Activated CD4-positive, CD25-positive, alpha-beta regulatory T cell treated with anti-CD3 and anti-CD28 coated beads, Interleukin-2, amount 50 U/mL, for 72 hours (primary cell): ENCODE measurements at places on chromosomes 3 and 15.

GRCh38 chr3:176526225-176526624 lies 671.1 kb downstream of the TBL1XR1 start:
- no peak for DNase-seq

- DNase-seq = no peak
These were observed 2.6 kb downstream of the KIF7 start for GRCh38 chr15:89652666-89653065.

GRCh38 chr15:85120351-85121113 lies 138.9 kb downstream of the PDE8A start:
- no peak for DNase-seq

DNA sequence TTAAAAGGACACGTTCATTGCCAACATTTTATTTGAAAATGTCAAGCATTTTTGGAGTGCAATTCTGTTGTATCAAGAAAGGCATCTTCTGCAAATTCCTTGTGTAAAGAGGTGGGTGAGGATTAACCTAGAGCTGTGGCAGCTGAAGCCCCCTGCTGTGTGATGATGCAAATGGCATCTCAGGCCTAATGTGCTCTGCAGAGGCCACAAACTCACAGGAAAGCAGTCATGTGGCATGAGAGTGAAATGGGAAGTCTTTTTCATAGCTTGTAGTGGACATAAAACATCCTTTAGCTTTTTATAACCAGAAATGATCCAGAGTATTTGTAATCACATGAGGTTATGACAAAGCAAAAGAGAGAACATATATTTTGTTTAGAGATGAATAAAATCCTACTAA lies 6.4 kb downstream of the CADM2 start:
- no peak for DNase-seq

- no peak for DNase-seq
These were observed 44.4 kb downstream of the PDZRN3 start for GRCh38 chr3:73580343-73580742.

- no peak for DNase-seq
These were observed 44.2 kb downstream of the SGO1 start for GRCh38 chr3:20141851-20142250.

DNA sequence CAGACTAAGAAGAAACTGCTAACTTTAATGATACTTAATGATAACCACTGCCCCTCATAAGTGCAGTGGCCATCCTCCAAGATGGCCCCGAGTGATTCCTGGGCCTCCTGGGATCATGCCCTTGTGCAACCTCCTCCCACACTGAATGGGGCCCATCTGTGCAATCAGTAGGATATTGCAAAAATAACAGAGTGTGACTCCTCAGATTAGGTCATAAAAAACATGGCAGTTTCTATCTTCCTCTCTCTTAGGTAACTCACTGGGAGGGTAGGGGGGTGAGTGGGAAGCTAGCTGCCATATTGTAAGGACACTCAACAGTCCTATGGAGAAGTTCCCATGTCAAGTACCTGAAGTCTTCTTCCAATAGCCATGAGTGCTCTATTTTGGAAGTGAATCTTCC lies 173.0 kb downstream of the SHQ1 start:
- no peak for DNase-seq

DNA sequence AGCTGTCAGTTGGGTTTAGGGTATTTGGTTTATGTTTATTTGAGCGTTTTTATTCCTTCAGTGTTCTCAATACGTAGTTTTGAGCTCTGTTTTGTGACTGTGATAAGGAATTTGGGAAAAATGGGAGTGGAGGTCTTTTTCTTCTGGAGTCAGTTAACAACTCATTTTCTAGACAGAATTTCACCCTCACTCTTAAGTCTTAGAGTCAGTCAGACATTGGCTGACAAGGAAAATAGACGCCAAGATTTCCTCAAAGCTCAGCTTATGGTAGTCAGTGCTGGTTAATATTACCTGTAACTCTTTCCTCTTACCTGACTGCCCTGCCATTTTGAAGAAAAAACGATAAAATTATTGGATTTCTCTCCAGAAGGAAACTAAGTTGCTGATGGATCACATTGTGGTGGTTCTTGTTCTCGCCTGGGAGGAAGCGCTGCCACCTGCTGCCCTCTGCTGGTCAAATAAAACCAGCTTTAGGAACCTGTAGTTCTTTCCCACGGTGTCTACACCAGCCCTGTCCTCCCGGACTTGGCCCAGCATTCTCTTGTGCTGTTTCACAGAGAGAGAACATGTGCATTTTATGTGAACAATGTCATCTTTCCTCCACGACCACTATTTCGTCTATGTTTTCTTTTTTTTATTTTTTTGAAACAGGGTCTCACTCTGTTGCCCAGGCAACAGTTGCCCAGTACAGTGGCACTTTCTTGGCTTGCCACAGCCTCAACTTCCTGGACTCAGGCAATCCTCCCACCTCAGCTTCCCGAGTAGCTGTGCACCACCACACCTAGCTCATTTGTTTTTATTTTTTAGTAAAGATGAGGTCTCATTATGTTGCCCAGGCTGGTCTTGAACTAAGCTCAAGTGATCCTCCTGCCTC lies 41.4 kb upstream of the UMPS start:
- peak; percentile 71 for DNase-seq

- DNase-seq = no peak
These were observed 149.8 kb downstream of the SERPINI1 start for GRCh38 chr3:167885277-167885676.

- DNase-seq = no peak
These were observed 229.0 kb downstream of the ITPR1 start for GRCh38 chr3:4722103-4722502.

DNA sequence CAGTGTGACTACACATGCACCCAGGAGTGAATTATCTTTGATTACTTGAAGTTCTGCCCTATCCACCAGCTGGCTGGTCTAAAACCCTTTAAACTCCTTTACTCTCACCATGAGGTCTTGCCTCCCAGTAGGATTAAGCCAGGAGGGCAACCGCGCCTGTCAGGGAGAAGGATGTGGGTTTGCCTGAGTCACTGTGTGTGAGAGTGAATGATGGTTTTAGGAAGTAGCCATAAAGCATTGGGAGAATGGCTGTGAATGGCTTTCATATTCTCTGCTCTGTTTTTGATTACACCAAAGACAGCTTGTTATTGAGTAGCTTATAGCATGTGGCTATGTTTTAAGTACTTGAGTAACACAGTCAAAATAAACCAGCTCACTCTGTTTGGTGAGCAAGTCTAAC lies 637.7 kb upstream of the TBL1XR1 start:
- DNase-seq = no peak

DNA sequence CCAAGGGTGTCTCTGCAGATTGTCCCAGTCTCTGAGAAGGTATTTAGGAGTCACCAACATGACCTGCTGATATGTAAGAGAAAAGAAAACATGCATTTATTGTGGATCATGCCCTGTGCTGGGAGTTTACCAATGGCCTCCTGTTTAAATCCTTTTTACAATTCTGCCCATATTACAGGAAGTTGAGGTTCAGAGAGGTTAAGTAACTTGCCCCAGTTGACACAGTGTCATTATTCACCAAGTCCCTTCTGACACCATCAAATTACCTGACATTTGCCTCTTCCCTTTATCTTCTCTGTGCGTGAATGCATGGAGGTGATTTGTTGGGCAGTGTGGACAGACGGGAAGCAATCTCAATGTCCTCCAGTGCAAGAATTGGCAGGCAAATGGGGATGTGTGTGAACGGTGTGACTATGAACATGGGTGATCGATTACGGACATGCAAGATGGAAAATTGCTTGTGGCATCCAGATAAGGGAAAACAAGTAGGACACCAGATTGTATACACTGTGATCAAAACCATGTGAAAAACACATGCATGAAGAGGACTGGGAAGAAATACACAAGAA lies 27.3 kb downstream of the ZNF710 start:
- no peak for DNase-seq

- no peak for DNase-seq
These were observed 40.2 kb upstream of the GOLGA8J start for GRCh38 chr15:30042556-30042955.

GRCh38 chr15:75431270-75431669 lies 20.2 kb downstream of the SIN3A start:
- no peak for DNase-seq

DNA sequence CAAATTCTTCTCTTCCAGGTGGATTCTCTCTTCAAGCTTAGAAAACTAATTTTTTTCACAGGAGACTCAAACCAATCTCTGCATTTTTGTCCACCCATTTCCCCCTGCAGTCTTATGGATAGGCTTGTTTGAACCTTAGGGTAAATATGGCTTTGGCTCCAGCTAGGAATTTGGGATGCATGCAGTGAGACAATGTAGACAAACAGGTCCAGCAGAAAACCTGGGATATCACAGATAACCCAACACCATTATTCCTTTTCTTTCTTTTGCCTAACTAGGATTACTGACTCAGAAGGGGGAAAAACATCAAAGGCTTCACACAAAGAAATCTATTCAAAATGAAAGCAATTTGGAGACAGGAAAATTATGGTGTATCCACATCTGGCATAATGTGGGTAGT lies 11.2 kb upstream of the SEMA5B start:
- no peak for DNase-seq
